ENCODE measurements at places on chromosomes 2 and 18. TPM values are rescaled to one million over a fixed set of nuclear protein-coding genes. Genes with fewer than 3 reads are reported as not detected.

The RTP5 gene
- total RNA-seq: not detected

The C2orf81 gene
- total RNA-seq: 0.57 TPM

The TUBA3E gene
- not detected for total RNA-seq

The TCF23 gene
- not detected for total RNA-seq

All from smooth muscle cell of bladder (primary cell).